Right hindlimb (tissue), 1 donor: ENCODE measurements at places on chromosomes 3 and 15.

- no peak for DNase-seq
These were observed 148.4 kb downstream of the PGPEP1L start for GRCh38 chr15:98859149-98859548.

- DNase-seq: no peak
These were observed 121.5 kb upstream of the FGF7 start for GRCh38 chr15:49301562-49301961.

- DNase-seq: no peak
These were observed 89.7 kb upstream of the CCNL1 start for GRCh38 chr3:157249606-157250005.

DNA sequence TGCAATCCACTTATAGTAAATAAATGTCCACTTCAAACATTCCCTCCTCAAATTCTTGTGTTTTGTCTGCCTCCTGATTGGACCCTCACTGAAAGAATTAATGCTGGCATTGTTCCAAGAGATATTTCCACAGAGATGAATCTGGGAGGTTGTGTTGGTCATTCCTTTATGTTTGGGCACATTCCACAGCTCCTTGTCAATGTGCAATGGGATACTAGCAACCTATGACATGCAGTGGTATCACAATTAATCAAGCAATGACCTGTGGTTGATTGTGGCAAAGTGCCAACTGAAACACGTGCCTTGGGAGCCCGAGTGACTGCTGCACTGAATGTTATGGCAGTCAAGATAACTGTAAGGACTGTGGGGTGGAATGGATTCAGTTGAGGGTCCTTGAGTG, 55.0 kb upstream of the SNRPN start:
- DNase-seq: no peak
